Stimulated activated CD4-positive, alpha-beta T cell treated with anti-CD3 and anti-CD28 coated beads, Interleukin-1b, Interleukin-23, amount 100 ng/mL, for 1 hour (primary cell): ENCODE measurements at places on chromosomes 3 and 15.

DNA sequence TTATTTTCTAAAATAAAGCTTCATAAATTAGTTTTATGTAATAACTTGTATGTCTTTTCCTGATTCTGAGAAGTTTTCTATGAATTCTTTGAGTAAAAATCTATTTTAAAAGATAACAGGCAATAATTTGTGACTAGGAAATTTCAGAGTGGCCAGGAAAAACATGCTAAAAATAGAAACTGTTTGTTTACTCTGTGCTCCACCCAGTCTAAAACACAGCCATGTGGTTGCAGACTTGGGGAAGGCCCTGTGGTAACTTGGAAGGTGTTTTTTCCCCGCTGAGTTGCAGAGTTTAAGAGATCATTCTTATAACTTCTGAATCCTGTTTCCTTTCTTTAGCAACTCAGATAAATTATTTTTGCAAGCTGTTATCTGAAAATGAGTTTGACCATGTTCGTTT lies 21.9 kb downstream of the PLCL2 start:
- no peak for DNase-seq

DNA sequence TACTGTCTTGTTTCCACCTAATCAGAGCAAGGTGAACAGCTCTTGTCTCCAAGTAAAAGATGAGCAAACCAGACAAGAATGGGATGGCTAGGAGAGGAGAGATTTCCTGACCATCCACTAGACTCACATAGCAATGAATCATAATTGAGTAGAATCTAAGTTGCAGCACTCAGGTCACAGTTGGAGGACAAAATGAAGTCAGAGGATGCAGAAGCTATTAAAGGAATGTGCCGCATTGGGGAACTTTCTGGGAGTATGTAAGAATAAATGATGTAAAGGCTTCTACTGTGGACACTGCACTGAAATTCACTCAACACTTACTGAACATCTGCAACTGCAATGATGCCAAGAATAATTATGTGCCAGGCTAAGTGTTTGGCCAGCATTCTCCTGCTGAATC lies 217.4 kb upstream of the WNT5A start:
- no peak for DNase-seq

DNA sequence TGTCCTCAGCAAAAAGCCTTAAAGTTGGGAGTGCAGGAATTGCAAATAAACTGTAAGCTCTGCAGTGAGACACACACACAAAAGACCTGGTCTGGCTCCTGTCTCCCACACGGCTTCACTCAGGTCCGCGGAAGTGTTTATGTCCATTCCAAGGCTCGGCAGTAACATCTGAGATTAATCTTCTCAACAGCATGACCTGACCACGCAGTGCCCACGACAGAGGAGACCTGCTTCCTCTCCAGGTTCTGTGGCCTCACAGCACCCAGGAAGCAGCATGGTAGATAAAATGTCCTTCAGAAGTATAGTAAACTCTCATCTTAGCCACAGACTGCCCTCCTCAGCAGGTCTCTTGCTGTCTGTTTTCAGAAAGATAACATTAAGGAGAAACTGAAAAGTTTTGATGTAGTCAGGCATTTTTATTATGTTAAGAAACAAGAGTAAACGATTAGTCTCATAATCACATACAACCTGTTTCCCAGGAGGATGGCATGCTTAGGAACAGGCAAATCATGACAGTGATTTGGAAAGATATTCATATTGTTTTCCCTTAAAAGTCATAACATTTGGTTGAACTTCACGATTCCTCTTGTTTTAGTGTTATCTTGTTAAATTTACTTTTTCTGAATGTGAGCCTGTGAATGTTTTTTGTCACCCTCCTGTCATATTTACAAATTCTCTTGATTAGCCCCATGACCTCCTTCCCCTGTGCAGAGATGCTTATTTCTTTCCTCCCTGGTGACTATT lies 34.6 kb downstream of the CD200R1L start:
- no peak for DNase-seq

GRCh38 chr15:74906067-74906449 lies 593 bp downstream of the FAM219B start:
- DNase-seq: no peak

- no peak for DNase-seq
Measured at GRCh38 chr3:72791161-72791560, 57.1 kb downstream of the SHQ1 start.

- DNase-seq: no peak
Measured at GRCh38 chr3:156787926-156788663, 38.1 kb upstream of the LEKR1 start.

DNA sequence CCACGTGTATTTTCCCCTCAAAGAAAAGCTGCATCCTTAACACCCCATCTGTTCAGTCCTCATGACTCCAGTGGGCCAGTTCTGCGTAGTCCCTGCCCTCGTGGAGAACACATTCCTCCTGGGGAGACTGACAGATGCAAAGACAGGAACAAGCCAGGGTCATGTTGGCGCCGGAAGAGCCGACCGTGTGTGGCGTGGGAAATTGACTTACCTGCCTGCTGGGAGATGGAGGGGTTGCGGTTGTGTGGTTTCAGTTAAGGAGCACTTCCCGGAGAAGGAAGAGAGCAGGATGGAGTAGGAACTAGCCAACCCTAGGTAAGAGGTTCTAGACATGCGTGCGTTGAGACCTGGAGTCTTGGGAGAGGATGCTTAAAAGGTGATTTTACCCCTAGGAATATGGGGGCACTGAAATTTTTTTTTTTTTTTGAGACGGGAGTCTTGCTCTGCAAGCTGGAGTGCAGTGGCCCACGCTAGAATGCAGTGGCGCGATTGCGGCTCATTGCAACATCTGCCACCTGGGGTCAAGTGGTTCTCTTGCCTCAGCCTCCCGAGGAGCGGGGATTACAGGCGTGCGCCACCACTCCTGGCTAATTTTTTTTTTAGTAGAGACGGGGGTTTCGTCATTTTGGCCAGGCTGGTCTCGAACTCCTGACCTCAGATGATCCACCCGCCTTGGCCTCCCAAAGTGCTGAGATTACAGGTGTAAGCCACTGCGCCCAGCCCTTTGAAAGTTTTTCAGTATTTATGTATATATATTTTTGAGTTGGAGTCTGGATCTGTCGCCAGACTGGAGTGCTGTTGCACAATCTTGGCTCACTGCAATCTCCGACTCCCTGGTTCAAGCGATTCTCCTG lies 1.4 kb downstream of the VHL start:
- no peak for DNase-seq

DNA sequence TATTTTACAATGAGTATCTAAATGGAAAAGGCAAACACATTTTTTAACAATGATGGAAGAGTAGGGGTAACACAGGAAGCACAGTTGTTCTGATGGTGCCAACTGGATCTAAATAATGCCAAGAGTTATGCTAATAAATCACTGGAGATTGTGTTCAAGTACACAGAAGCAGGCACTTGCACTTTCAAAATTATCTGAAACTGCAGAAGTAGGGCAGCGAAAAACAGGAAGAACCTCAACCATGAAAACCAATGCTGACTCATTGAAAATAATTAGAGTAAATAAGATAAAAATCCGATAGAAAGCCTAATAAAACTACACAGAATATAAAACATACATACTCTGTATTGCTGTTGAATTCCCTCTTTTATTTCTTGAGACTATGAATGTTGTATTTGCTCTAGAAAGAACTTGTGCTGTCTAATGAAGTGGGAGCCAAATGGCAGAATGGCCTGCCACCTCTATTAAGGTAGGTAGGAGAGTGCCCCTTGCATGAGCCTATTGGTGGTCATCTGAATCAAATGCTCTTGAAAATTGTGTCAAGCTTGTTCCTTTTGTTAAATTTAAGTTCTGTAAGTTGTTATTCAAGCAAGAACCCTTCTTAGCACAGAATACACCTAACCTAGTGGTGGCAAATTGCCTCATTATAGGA lies 93.7 kb downstream of the ABI3BP start:
- DNase-seq: no peak

GRCh38 chr3:149647285-149647684 lies 10.5 kb downstream of the WWTR1 start:
- no peak for DNase-seq

DNA sequence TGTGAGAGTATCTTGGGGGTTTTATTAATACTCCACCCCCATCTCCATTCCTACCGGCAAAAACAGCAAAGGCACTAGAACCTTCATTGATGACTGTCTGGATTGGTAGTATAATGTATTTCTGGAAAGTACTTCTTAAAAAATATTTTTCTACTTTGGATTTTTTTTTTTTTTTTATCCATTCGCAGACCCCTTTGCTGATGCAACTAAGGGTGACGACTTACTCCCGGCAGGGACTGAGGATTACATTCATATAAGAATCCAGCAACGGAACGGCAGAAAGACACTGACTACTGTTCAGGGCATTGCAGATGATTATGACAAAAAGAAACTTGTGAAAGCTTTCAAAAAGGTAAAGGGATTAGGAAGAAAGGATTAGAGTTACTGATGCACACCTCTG lies 1.2 kb downstream of the EIF1B start:
- no peak for DNase-seq

GRCh38 chr15:69668963-69669362 lies 216.3 kb downstream of the RPLP1 start:
- no peak for DNase-seq

DNA sequence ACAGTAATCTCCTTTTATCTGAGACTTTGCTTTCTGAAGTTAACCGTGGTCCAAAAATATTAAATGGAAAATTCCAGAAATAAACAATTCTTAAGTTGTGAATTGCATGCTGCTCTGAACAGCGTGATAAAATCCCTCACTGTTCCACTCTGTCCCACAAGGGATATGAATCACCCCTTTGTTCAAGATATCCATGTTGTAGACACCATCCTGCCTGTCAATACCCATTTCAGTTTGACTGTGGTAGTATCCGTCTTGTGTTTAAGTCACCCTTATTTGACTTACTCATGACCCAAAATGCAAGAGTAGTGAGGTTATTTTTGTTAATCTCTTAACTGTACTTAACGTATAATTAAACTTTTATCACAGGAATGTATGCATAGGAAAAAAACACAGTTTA lies 435.0 kb downstream of the SHQ1 start:
- no peak for DNase-seq

DNA sequence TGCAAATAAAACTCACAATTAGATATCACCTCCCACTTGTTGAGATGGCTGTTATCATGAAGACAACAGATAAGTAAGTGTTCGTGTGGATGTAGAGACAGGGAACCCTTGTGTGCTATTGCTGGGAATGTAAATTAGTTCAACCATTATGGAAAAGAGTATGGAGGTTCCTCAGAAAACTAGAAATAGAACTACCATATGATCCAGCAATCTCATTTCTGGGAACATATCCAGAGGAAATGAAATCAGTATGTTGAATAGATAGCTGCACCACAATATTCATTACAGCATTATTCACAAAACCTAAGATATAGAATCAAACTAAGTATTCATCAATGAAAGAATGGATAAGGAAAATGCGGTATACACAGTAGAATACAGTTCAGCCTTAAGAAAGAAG lies 418.7 kb upstream of the CNTN6 start:
- no peak for DNase-seq

DNA sequence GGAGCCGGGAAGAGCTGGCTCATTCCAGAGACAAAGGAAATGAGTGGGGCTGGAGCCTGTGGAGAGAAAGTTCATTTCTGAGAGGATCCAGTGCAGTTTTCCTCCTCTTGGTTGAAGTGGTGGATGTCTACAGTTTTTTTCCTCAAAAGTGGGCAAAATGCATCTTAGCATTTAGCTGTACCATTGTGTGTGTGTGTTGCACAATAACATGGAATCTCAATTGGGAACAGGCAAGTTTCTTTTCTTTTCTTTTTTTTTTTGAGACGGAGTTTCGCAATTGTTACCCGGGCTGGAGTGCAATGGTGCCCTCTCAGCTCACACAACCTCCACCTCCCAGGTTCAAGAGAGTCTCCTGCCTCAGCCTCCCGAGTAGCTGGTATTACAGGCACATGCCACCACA lies 101.5 kb upstream of the UBE2E1 start:
- DNase-seq: no peak

DNA sequence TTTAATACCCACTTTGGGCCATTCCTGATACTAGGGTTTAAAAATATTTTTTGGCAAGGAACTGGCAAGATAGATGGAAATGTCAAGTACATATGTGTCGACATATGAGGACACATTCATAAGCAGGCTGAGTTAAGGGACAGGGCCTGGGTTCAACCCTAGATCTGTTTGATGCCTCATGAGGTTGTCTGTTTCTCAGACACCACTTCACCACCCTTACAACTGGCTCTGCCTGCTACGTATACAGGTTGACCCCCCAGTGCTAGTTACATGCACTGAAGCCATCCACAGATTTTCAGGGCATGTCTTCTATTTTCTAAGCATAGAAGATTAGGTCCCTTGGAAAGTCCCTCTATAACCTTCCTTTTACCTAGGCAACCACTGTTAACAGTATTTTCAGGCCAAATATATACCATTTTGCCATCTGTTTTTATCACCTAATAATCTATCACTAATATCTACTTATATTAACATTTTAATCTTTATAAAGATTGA lies 296.7 kb downstream of the PLCL2 start:
- no peak for DNase-seq

GRCh38 chr3:46006238-46007032 lies 10.8 kb upstream of the FYCO1 start:
- DNase-seq: no peak

DNA sequence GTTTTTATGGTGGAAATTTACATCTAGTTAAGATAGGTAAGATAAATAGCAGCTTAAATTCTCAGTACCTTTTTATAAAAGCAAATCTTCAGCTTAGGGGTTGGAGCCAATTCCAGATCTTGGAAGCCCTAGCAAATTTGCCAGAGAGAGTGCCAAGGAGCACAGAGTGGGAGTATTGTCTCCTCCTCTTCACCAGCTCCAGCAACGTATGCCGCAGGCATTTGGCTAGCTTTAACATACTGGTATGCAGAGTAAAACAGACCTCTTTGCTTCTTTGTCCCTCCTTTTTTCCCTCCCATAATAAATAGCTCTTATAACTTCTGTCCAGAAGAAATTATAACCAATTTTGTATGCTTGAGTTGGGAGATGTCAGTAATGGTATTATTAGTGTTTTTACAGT lies 140.4 kb downstream of the DIPK2A start:
- no peak for DNase-seq

- DNase-seq: no peak
Measured at GRCh38 chr15:74995779-74996765, 709 bp downstream of the SCAMP5 start.

DNA sequence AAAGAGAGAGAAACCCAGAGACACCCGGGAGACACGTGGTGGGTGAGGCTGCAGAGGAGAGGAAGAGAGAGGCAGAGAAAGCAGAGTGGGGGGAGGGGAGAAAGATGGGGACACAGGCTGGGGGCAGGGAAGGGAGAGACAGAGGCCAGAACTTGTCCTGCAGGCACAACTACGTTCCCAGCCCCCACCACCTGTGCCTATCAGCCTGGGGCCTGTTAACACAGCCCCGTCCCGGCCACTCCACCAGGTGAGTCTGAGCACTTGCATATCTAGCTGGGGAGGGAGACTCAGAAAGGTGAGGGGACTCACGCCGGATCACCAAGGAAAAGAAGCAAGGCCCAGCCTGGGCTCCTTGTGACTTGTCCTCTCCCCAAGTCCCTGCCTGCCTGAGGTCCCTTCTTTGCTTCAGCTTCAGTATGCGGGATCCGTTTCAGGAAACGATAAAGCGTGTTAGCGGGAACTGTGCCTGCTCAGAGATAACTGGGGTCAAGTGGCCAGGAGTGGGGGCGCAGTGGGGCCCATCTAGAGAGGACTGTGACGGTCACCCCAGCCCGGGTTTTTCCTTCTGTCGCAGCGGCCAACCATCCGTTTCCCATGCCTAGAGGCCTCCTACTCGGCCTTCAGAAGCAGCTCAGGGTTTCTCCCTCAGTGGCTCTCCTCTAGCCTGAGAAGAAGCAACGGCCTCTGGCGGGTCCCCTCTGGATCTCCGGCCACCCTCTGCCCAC lies 10.3 kb downstream of the LINGO1 start:
- DNase-seq: no peak

GRCh38 chr3:140499114-140499757 lies 178.6 kb upstream of the TRIM42 start:
- DNase-seq: no peak
